8988T (cell line): ENCODE measurements at places on chromosomes 2 and 18.

DNA sequence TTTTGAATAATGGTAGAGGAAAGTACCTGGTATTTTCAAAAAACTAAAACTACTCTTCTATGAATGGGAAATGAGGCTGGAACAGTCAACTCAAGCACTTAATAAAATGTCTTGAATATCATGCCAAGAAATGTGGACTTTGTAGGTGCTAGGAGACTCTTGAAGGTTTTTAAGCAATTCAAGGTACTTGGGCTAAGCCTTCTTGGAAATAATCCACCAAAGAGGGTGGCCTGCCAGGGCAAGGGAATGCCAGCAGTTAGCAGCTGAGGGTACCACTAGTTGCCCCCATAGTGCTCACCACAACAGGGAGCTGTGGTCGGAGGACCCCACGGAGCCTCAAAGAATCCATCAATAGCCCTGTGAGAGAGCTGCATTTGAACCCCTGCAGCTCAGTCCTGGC, 14.6 kb upstream of the ACYP2 start:
- DNase-seq = no peak

DNA sequence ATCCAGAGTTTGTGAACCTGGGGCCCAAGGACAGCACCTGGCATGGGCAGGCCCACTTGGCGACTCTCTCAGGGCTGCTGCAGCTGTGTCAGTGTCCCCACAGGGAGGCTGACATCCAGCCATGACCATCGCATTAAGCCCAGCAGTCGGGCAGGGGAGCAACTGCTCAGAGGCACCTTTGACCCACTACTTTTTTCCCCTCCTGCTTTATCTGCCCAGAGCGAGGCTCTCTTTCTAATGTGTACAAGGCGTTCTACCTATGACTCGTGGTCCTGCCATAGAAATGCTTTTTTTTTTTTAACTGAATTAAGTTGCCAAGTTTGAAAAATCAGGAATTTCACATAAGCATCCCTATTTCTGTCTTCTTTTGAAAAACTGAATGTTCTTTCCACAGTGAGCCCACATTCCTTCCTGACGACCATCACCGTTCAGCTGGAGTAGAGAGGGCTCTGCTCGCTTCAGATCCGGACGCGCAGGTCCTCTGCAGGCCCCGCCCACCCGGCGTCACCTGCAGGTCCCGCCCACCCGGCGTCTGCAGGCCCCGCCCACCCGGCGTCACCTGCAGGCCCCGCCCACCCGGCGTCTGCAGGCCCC, 403 bp upstream of the CLUL1 start:
- DNase-seq = no peak

GRCh38 chr2:241218131-241219029, 29.9 kb downstream of the ANO7 start:
- peak; percentile 74 for DNase-seq

- no peak for DNase-seq
Measured at GRCh38 chr2:223486751-223487150, 115.4 kb downstream of the SCG2 start.

- DNase-seq = no peak
Measured at GRCh38 chr2:235642446-235643098, 148.7 kb downstream of the AGAP1 start.

GRCh38 chr18:45645610-45646009, 30.3 kb downstream of the SLC14A2 start:
- DNase-seq = no peak

DNA sequence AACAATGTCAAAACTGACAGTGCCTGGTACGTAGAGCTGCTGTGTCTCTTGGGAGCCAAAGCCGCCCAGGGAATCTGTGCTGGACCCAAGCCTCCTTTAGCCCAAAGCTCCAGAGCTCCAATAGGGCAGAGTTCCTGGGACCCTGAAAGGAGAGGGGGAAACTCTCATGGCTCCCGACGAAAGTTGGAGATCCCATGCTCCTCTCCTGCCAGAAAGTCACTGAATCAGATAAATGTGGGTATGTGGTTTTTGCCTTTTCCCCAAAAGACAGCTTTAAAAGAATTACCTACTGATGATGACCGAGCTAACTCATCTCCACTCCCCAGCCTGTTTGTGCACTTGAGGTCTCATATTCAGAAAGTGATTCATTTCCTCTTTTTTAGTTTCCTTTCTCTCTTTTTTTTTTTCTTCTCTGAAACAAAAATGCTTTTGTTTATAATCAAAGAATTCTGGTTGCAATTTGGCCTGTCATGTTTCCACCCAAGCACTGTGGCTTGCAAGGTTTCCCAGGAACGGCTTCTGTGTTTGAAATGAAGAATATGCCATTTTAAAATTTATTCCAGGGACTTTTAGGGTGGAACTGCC, 14.1 kb upstream of the PMAIP1 start:
- DNase-seq = no peak

- no peak for DNase-seq
Measured at GRCh38 chr2:76295762-76296161, 585.0 kb upstream of the GCFC2 start.

DNA sequence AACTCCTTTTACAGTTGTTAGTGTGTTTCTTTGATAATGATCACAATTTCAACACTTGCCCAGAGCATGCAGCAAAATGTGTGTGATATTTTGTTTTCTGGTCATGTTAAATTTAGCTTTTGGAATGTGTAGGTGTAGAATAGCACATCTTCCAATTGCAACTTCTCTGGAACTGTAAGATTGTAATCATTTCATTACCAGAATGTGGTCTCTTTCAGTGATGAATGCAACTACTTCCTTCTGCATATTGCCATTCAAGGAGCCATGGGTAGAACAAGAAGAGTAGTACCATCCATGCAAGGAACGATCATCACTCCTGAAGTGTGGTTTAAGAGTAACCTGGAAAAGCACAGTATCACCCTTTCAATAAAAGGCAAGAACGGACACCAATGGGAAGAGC, 548.8 kb upstream of the ZNF804A start:
- DNase-seq = no peak

DNA sequence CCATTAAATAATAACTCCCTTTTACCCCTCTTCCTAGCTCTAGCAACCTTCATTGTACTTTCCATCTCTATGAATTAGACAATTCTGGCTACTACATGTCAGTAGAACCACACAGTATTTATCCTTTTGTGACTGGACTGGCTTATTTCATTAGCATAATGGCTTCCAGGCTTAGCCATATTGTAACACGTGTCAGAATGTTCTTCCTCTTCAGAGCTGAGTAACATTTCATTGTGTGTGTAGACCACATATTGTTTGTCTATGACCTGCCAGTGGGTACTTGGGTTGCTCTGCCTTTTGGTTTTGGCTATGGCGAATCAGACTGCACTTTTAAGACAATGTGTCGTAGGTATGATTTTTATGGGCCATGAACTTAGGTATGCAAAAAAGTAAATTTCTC, 20.9 kb downstream of the TSN start:
- no peak for DNase-seq

GRCh38 chr2:188456114-188456909, 164.6 kb downstream of the GULP1 start:
- no peak for DNase-seq

DNA sequence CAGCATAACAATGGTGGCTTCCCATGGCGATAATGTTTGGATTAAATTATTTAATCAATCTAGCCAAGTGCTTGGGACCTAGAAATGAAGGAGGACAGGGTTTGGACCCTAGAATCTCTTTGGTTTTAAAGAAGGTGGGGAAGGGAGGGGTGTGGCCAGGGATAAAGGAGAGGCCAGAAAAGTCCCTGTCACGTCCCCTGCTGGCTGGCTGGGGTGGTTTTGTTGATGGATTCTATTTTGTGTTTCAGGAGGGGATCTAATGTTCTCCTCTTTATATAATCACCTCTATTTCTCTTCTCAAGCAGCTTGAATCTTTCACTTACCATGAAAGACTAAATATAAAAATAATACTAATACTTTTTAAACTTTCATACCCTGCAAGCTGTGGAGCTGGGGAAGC, 52.6 kb upstream of the GALR1 start:
- no peak for DNase-seq

- DNase-seq = no peak
Measured at GRCh38 chr2:138010890-138011289, 46.6 kb downstream of the HNMT start.

DNA sequence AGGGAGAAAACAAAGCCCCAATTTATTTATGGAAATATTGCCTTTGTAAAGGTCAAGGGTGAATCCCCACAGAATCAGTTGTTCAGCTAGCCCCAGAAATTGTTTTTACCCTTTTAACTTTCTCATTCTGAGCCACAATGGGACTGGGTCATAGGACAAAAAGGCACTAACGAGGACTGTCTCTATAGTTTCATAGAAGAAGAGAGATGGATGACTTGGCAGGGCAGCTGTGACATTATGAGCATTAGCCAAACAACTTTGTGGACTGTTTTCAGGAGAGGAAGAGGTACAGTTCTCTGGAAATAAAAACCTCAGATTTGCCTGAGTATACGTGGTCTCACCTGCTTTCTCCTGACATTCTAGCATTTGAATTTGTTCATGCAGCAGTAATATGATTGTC, 1155.8 kb upstream of the CHAC2 start:
- no peak for DNase-seq

DNA sequence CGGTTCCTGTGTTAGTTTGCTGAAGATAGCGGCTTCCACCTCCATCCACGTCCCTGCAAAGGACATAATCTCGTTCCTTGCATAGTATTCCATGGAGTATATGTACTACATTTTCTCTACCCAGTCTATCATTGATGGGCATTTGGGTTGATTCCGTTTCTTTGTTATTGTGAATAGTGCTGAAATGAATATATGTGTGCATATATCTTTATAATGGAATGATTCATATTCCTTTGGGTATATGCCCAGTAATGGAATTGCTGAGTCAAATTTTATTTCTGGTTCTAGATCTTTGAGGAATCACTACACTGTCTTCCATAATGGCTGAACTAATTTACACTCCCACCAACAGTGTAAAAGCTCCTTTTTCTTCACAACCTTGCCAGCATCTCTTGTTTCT, 255.4 kb upstream of the CDH2 start:
- DNase-seq = no peak

GRCh38 chr2:40488927-40489677, 37.2 kb upstream of the SLC8A1 start:
- DNase-seq = no peak

DNA sequence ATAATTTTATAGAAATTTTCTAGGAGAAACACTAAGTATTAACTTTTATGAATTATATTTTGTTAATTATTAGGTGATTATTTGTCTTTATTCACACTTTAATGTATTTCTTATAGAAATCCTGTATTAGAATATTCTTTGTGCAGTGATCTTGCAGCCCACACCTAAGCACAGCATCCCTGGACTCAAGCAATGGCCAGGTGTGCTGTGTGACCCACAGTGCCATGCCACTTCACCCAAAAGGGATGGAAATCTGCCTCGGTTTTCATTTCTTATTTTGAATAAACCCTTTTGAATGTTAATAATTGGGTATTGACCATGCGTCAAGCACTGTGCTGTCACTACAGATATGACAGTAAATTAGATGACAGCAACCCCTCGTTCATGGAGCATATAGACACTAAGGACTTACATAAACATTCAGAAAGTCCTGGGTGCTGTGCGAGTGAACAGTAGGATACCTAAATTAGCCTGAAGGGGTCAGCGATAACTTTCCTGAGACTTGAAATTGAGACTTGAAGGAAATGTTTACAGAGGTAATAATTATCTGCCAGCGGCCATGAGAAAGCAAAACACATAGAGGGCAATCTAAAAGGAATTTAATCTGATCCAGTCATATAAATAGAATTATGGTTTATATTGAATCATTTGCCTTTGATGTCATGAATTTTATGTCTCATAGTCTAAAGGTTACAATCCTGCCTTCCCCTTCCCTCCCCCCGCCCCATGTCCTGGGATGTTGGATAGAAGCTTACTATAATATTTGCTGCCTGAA, 52.7 kb upstream of the CALCRL start:
- DNase-seq = no peak

GRCh38 chr2:46552079-46552478, 72.7 kb downstream of the TMEM247 start:
- DNase-seq = no peak

GRCh38 chr2:226712941-226713340, 86.7 kb downstream of the IRS1 start:
- no peak for DNase-seq

GRCh38 chr2:42031281-42032223, 16.3 kb upstream of the PKDCC start:
- DNase-seq = no peak

DNA sequence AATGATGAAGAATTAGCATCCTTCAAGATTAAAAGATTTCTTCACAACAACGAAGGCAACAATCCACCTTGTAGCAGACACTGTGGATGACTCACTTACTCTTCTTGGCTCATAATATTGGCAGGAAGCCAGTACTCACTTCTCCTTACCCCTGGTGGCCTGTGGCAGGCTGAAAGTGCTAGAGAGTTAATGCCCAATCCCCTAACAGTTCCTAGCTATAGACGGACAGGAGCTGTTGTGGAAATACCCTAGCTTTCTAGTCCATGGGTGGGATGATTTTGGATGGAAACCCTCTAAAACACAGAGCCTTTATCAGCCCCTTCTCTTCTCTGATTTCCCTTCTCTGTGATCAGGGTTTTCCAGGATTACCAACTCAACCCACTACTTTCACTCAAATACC, 128.6 kb upstream of the NYAP2 start:
- no peak for DNase-seq

DNA sequence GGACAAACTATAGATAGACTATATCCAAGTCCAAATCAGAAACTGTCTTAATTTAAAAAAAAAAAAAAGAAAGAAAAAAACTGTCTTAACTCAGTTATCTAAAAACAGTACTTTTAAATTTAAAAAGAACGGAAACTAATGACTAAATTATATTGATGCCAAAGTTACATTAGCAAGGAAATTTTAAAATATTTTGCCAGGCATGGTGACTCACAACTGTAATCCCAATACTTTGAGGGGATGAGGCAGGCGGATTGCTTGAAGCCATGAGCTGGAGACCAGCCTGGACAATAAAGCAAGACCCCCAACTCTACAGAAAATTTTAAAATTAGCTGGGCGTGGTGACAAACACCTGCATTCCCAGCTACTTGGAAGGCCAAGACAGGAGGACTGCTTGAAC, 30.9 kb downstream of the MEMO1 start:
- no peak for DNase-seq

DNA sequence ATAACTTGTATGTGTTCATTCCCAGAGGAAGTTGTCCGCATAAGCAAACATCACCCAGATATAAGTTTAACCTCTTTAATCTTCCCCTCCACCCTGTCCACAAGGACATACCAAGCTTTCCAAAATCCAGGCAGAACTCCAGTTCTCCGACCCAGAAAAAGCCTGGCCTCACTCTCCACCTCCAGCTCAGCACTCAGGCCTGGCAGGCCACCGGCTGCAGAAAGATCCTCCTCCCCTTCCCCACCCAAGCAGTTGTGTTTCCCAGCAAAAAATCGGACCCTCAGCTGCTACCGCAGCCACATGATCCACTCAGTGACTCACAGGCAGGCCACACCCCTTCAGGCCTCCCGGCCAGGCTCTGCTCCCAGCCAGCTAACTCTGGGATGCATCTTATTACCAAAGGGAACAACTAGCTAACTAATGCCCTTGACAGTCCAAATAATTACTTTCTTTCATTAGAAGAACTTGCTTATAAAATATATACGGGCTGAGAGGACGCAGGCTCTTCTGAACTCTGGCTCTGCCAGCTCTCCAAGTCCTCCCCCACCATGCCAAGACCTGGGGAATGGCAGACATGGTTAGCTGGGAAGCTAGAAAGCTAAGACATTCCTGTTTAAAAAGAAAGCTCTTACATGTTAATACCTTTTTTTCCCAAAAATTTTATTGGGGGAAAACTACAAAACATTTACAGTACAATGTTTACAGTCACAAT, 4.5 kb downstream of the ZFP36L2 start:
- peak; percentile 82 for DNase-seq
